NCI-H1930 (cell line): ENCODE measurements at places on chromosomes 3 and 15.

GRCh38 chr15:66986951-66987350 lies 78.5 kb upstream of the SMAD3 start:
- DNase-seq: no peak

DNA sequence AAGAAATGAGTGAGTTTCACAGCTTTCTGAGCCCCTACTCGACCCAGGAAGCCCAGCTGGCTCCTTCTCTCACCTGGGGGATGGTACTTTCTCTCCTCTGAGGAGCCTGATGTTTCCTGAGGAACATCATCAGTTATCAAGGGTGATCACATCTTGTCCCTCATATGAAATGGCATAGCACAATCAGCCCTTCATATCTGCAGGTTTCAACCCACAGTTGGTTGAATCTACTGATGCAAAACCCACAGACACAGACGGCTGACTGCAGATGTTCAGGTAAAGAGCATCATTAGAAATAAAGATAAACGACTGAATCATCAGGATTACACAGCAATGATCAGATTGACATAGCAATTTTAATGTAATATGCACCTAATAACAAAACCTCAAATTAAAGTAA lies 93.6 kb upstream of the OSTN start:
- no peak for DNase-seq

DNA sequence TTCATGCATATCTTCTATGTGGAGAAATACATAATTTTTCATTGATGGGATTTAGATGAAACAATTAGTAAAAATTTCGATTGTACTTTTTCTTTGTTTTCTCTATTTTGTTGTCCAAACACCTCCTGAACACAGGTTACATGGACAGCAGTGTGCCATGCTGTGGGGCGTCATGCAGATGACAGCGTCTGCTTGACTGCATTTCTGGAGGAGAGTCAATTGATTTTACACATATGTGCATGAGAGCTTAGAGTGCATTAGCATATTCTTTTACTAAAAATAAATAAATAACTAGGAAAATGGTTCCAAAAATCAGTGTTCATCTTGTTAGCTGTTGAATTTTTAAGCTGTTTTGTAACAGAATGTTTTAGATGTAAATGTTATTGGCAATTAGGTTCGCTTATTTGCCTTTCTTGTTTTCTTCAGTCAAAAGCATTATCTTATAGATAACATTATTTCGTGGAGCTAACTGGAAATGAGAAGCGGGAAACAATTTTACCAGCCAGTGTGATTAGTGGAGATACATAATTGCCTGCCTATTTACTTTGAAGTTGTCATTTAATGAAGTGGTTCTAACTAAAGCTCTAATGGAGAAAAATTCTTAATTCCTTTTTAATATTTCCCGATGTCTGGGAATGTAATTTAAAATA lies 82.7 kb upstream of the VGLL3 start:
- DNase-seq: no peak

- no peak for DNase-seq
Observed at GRCh38 chr15:40337597-40337996, 3.1 kb downstream of the CCDC9B start.

GRCh38 chr15:58288592-58288991 lies 143.2 kb upstream of the LIPC start:
- no peak for DNase-seq
